ENCODE measurements at places on chromosomes 1 and 21. TPM values are rescaled to one million over a fixed set of nuclear protein-coding genes. Genes with fewer than 3 reads are reported as not detected.

SV2A gene
- polyA plus RNA-seq = 3.0 TPM

CD1E gene
- not detected for polyA plus RNA-seq

- peak; percentile 87 for DNase-seq
These were observed 657 bp upstream of the LIN9 start for GRCh38 chr1:226309398-226310244.

GRCh38 chr1:209770636-209771415 lies 13.5 kb downstream of the C1orf74 start:
- DNase-seq = no peak

- peak; percentile 27 for DNase-seq
These were observed 837.6 kb upstream of the ADAMTS5 start for GRCh38 chr21:27804515-27804914.

DNA sequence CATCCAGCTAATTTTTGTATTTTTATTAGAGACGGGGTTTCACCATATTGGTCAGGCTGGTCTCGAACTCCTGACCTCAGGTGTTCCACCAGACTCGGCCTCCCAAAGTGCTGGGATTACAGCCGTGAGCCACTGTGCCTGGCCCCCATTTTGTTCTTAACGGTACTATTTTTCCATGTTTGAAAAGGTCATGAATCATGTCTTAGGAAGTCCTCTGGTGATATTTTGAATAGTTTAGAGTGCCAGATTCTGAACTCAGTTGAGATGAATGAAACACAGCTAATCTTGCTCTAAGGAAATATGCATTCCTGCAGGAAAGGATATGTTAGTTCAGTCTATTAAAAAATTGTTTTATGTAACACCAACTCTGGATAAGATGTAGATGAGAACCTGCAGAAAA lies 62.6 kb upstream of the ATP2B4 start:
- DNase-seq = no peak
